ENCODE measurements at places on chromosomes 7 and 10.

DNA sequence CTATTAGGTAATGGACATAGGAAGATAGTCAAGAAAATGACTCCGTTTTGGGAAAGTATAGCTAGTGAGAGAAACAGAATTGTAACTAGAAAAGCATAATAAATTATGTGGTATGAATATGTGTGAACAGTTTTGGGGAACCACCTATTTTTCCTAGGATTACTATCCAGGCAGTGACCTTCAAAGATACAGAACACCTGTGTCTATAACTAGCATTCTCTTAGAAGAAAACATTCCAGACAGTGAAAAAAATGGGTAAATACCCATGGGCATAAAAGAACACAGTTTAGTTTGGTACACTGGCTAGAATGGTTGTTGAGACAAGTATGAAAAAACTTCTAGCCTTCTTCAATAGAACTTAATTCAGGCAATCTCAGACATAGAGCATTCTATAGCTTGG is 690.8 kb downstream of the MAGI2 start:
- no peak for DNase-seq

DNA sequence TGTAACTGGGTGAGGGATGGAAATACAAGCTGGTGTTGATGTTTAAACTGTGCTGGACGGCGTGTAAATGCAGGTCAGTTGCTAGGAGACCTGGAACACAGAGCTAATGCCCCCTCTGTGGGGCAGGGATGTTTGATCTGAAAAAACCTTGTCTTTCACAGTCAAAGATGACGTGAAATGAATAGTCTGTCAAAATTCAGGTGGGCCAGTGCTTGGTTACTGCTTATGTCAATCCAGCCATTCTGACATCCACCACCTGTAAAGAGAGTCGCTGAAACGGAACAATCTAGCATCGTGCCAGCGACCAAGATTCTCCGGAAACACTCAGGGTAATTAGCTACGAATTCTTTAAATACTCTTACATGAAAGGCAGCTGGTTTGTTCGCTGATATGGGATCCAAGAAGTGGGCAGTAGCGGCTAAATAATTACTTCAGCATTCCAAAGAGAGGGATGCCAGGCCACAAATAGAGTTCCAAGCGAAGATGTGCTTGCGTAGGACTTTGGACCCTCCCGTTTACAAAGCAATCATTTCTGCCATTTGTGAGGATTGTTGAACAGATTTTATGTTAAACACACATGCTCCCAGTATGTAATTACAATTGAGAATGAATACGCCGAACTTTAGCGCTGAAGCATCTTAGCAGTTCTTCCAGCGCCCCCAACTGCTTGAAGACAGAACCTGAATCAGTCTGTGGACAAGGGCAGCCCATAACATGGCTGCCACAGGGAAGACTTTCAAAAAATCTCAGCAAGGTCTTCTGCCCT is 7.3 kb upstream of the ASB4 start:
- DNase-seq, result no peak

DNA sequence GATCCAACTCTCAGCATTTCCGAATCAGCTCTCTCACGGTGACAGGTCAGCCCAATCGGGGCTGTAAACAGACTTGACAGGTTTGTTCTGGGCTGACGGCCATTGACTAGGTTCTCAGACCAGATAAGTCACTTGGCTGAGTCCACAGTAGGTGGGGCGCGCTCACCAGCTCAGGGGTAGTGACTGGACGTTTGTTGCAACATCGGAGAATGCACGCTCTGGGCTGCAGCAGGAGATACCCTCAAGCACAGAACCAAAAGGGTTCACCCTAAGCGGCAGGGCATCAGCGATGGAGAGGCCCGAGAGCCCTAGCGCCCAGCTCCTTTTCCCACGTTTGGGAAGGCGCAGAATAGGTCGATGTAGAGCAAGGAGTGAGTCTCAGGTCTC is 1.8 kb downstream of the KLLN start:
- DNase-seq, result peak; percentile 86

GRCh38 chr10:3265088-3265487 is 92.5 kb upstream of the PITRM1 start:
- DNase-seq, result no peak

GRCh38 chr10:61822781-61823230 is 78.7 kb upstream of the ARID5B start:
- DNase-seq, result no peak

DNA sequence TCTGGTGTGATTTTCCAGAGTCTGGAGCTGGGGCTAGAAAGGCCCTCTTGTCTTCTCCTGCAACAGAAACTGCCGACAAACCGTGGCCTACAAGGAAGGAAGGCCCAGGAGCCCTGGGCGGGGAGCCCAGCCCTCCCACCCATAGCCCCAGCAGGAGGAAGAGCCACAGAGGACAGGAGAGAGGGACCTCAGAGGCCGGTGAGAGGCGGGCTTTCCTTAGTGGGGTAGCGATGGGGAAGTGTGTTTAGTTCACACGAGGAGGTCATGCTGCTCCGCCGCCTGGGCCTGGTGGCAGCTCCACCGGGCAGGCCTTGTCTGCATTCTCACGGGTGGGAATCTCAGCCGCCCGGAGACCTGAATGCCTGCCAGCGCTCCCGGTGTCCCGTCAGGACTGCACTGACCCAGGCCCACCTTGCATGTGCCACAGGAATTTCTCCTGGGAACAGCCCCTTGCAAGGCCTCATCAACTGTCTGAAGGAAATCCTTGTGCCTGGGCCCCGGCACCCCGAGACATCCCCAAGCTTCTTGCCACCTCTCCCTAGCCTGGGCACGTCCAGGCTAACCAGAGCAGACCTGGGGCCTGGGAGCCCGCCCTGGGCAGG is 50.9 kb downstream of the ZNF467 start:
- no peak for DNase-seq

- DNase-seq, result no peak
These were observed 2.7 kb upstream of the AOAH start for GRCh38 chr7:36726806-36727503.

GRCh38 chr7:131869169-131869844 is 312.9 kb upstream of the PODXL start:
- no peak for DNase-seq

Data from adrenal gland (tissue), 19 donors.